ENCODE measurements at places on chromosomes 1 and 21.

- no peak for DNase-seq
These were observed 21.7 kb downstream of the SSBP3 start for GRCh38 chr1:54384471-54384870.

- no peak for DNase-seq
These were observed 1023.2 kb downstream of the KCNT2 start for GRCh38 chr1:195584870-195585624.

- no peak for DNase-seq
These were observed 270.8 kb downstream of the COL11A1 start for GRCh38 chr1:102837551-102837950.

DNA sequence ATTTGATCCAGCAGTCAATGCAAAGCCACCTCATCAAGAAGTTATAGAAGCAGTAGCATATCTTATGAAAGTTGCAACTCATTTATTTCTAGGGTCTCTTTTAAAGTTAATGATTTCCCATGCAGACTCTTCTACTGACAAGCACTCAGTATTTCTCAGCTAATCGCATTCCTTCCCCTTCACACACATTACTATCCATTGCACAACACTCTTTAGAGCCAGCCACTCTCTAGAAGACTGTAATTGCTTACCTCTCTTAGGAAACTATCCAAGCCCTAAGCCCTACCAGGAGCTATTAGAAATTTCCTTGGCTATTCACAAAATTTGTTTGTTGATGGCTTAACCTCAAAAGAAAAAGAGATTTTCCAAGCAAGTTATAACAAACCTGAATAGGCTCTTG, 106.0 kb downstream of the ADAMTS1 start:
- DNase-seq, result no peak

DNA sequence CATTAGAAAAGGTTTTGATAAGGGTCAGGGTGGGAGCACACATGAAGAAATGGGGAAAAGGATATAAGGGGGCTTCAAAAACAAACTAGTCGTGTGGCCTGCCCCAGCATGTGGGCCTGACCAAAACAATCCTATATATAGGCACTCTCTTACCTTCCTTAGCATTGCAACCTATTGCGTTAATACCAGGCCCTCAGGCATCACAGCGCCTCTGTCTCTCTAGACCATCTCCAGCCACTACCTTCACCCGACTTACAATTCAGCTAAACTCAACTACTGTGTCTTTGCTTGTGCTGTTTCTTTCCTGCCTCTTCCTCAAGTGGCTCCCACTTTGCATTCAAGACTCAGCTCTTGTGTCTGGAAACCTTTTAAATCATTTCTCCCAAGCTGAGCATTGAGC, 47.0 kb upstream of the GJA5 start:
- no peak for DNase-seq

DNA sequence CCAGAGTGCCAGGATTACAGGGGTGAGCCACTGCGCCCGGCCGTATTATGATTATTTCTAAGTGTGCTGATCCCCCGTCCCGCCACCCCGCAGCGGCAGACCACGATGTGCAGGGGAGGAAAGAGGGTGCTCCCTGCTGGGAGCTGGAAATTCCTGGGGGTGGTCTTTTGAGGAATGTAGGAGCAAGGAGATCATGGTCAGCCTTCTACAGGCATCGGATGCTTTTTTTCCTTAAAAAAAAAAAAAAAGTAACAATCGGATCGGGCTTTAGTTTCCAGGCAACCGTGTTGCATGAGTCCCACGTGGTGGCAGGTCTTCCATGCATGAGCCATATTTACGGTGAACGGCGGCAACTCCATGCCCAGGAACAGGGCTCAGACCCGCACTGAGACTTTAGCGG, 74.2 kb upstream of the COX20 start:
- no peak for DNase-seq

GRCh38 chr21:18235545-18235944, 9.1 kb upstream of the CHODL start:
- DNase-seq, result no peak

- DNase-seq, result no peak
These were observed 6.7 kb downstream of the LRRC38 start for GRCh38 chr1:13507075-13507474.

DNA sequence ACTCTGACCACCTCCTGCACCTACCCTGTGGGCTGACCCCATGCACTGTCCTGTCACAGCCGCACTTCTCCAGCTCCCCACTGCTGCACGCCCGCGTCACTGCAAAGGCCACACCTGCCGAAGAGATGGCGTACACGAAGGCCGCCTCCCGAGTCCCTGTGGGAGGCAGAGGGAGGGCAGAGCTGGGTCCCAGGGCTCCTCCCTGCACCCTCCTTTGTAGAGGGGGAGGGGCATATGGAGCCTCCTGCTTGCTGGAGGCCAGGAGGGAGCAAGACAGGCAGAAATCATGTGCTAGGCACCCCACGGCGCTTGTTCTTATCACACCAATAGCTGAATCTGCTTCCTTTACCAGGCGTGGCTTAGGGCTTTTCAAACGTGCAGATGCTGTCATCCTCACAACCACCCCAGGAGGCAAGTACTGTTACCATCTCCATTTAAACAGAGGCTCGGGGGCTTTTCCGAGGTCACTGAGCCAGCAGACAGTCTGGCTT, 21.4 kb downstream of the WNT4 start:
- no peak for DNase-seq
